ENCODE measurements at places on chromosomes 2 and 18. TPM values are rescaled to one million over a fixed set of nuclear protein-coding genes. Genes with fewer than 3 reads are reported as not detected.

DNA sequence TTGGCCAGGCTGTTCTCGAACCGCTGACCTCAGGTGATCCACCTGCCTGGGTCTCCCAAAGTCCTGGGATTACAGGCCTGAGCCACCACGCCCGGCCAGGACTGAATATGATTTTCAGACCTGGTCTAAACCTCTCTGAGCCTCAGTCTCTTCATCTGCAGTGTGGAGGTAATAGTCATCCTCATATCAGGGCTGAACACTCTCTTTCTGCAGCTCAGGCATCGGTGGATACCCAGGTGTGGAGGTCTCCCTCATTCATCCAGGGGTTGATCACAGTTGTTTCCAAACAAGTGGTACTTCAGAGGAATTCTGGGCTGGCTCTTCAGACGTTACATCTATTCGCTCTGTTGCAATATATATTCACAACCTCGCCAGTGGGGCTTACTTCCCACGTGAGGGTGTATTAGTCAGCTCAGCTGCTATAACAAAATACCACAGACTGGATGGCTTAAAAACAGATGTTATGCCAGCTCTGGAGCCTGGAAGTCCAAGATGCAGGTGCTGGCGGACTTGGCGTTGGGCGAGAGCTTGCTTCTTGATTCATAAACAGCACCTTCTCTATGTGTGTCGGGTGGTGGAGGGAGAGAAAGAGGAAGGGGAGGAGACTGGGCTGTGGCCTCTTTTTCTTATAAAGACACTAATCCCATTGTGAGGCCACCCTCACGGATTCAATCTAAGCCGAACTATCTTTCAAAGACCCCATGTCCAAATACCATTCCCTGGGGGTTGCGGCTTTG is 2.9 kb upstream of the MBP start:
- peaks cover 18% of the 10 kb centered on the region for H3K4me1 ChIP-seq
- no peak overlapping the region for H3K4me3 ChIP-seq
- no peaks in the 10 kb centered on the region for H3K27me3 ChIP-seq
- DNase-seq, result no peak
- H3K36me3 ChIP-seq, result no peaks in the 10 kb centered on the region

The TUBB6 gene
- 248 TPM for total RNA-seq

DNA sequence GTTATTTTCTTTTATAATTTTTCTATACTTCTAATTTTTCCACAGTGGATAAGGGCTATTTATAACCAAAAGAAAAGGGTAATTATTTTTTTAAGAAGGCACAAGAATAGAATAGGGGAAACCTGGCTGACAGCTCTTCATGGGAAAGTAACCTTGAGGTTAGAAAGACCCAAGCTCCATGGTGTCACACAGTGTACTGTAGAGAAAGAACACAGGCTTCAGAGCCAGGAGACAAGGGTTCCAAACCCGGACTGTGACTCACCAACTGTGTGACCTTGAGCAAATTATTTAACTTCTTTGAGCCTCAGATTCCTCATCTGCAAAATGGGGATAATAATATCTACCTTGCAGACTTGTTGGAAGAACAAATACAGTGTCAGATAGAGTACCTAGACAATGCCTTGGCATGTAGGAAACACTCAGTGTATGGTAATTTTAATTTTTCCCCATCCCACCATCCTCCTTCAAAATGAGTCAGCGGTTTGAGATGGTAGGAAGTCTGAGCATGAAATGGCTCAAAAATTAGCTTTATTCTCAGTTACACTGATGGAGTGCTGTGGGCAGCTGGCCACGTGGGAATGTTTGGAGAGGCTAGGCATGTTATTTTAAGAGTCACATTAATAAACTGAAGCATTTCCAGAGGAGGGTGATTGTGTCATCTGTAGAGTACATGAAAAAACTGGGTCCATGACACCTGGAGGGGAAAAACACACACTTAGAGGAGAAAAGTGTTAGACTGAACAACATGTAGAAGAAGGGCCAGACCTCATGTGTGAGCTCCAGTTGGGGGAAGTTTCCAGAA is 36.7 kb downstream of the TMEM37 start:
- H3K27ac ChIP-seq, result no peak overlapping the region
- DNase-seq, result no peak
- no peak overlapping the region for H3K4me3 ChIP-seq
- H3K27me3 ChIP-seq, result no peaks in the 10 kb centered on the region
- H3K36me3 ChIP-seq, result no peaks in the 10 kb centered on the region
- H3K4me1 ChIP-seq, result peaks cover 14% of the 10 kb centered on the region

DNA sequence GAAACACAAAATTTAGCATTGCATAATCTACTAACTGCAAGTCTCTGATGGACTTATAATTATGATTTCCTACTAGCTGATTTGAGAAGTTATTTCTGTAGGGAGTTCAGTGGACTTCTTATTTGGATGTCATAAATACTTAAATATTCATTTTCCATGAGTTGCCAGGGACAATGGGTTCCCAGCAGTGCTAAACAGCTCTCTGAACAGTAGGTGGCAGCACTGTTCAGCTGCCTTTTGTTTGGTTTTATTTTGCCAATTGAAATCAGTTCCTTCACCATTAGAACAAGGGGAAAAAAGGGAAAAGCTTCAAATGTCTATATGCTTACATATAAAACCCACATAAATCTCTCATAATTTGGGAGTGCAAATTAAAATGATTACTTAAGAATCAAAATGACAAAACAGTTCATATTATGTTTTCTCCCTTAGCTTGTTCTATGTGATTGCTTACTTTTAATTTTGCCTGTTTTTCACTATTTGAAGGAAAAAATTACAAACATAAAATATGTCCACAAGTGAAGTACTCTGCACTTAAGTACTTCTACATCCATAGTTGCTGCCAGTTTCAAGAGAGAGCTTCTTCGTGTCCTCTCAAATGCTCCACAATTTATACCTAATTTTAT is 898.9 kb downstream of the CPS1 start:
- no peak overlapping the region for H3K4me3 ChIP-seq
- no peak overlapping the region for H3K27ac ChIP-seq
- no peaks in the 10 kb centered on the region for H3K36me3 ChIP-seq
- H3K4me1 ChIP-seq, result no peaks in the 10 kb centered on the region
- peak; percentile 79 for DNase-seq
- H3K27me3 ChIP-seq, result no peaks in the 10 kb centered on the region

- H3K4me3 ChIP-seq, result no peak overlapping the region
- no peaks in the 10 kb centered on the region for H3K27me3 ChIP-seq
- no peak overlapping the region for H3K27ac ChIP-seq
- no peaks in the 10 kb centered on the region for H3K36me3 ChIP-seq
- peaks cover 16% of the 10 kb centered on the region for H3K4me1 ChIP-seq
- no peak for DNase-seq
Measured at GRCh38 chr2:203891474-203891873, 23.9 kb downstream of the CTLA4 start.

The LRRC30 gene
- total RNA-seq, result not detected
